Fibroblast of skin of left biceps (primary cell): ENCODE measurements at places on chromosomes 2 and 18.

GRCh38 chr2:46304635-46305034 is 7.4 kb downstream of the EPAS1 start:
- no peak for DNase-seq

- DNase-seq, result no peak
Measured at GRCh38 chr2:114468343-114468742, 25.9 kb downstream of the DPP10 start.

DNA sequence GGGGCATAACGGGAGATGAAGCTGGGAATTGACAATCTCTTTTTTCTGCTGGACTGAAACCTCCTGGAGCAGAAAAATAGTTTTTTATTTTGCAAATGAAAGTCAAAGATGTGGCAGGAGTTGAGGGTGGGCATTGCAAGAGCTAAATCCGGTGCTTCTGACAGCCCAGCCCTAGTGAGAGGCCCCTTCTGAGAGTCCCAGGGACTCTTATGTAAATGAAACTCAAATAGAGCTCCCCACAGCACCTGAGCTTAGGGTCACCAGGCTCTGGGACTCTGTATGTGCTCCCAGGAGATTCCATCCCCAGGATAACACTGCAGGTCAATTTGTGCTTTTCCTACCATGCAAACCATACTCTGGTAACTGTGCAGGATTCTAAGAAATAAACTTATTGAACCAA is 192.8 kb downstream of the ANKRD30B start:
- no peak for DNase-seq

DNA sequence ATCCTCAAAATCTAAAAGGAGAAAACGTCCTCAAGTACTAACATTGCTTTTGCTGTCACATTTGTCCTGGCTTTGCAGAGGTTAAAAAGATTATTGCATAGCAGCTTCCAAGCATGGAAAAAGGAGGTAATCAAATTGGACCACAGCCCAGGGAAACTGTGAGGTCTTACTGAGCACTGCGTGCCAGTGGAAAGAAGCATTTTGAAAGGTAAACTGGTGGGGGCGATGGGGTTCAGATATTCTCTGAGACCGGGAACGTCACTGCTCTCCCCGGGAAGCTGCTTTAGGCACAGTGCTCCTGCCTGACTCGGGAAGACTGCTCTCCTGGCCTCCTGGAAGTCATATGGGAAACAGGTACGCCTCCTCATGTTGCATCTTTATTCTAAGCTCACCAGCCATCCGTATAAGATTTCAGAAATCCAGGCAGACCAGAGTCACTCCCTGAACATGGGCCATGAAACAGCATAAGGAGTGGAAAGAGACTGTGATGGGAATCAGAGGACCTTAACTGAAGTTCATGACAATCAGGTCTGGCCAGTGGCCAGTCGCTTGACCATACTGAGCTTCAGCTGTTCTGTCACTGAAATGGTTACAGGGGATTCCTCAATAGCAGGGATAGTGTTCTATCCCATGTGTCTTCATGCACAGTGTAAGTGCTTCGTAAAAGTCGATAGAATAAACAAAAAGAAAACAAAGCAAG is 284.1 kb downstream of the TRIB2 start:
- DNase-seq, result no peak

DNA sequence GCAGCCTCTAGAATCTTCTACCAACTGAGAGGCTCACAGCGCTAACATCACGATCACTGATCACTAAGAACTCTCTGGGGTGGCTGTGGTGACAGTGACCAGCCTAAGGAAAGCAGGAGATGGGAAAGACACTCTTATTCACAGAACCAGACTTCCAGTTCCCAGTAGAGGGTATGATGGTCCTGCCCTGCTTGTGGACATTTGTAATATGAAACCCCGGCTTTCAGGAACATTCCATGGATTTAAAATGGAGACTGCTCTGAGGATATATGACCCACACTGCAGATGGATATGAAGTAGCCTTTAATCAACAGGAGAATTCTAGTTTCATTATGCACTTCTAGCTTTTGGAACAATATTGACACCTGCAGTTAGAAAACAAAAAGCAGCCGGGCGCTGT is 131.8 kb downstream of the AFF3 start:
- DNase-seq, result no peak

GRCh38 chr2:177380181-177380580 is 12.4 kb upstream of the AGPS start:
- DNase-seq, result no peak

GRCh38 chr18:67514901-67515540 is 1.5 kb downstream of the DSEL start:
- no peak for DNase-seq

- no peak for DNase-seq
Measured at GRCh38 chr2:60628615-60629304, 75.3 kb upstream of the BCL11A start.

DNA sequence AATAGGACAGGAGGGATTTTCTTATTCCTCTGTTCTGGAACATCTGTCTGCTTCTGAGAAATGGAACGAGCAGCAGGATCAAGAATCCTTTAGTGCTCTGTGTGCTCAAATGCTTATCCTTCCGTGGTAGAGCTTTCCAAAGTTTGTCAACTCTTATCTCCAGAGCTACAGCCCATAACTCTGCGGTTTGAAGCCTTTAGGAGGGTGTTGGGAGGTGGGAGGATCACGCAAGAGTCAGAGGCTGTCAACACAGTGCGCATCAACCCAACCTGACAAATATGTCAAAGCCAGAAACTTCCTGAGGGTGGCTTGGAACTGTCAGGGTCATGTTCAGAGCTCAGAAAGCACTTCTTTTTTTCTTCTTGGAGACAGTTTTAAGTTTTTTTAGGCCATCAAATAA is 95.9 kb downstream of the CRIM1 start:
- no peak for DNase-seq

- no peak for DNase-seq
Measured at GRCh38 chr2:8624855-8625398, 56.9 kb upstream of the ID2 start.

- DNase-seq, result no peak
Measured at GRCh38 chr18:13067124-13067523, 76.0 kb downstream of the CEP192 start.

- DNase-seq, result no peak
Measured at GRCh38 chr2:236221798-236222197, 42.4 kb downstream of the ASB18 start.

GRCh38 chr2:83695037-83695436 is 764.0 kb downstream of the SUCLG1 start:
- no peak for DNase-seq

DNA sequence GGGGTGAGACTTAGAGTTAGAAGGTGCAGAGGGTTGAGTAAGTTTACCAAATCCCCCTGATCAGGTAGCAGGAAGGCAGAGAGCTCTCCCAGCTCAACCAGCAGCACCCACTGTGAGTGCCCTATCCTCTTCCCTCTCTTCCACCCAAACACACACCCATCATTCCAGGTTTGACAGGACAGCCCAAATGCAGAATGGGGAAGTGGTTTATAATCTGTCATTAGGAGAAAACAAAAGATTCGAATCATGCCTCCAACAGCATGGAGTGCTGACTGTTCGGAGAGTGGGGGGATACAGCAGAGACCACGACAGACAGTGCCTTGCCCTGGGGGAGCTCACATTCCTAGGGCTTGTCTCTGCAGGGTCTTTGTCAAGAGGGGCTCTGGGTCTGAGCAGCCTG is 11.7 kb downstream of the CXCR2 start:
- no peak for DNase-seq

- DNase-seq, result no peak
Measured at GRCh38 chr2:197710424-197711042, 5.4 kb downstream of the MARS2 start.

- no peak for DNase-seq
Measured at GRCh38 chr2:238183821-238184220, 19.7 kb downstream of the ILKAP start.

DNA sequence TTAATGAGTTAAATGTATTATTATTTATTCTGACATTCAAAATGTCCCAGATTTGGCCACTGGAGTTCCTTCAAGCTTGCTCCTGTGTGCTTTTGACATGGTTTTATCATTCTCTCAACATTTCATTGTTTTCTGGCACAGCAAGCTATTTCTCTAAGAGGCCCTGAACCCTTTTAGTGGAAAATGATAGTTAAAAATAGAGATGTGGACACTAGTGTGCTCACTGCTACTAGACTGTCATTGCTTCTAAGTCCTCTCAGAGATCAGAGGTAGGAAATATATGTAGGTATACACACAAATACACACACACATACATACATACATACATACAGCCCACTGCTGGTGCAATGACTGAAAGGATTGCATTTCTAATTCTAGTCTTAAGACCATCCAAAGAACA is 25.5 kb downstream of the WDPCP start:
- no peak for DNase-seq

GRCh38 chr2:118773826-118774225 is 73.6 kb downstream of the EN1 start:
- DNase-seq, result no peak

DNA sequence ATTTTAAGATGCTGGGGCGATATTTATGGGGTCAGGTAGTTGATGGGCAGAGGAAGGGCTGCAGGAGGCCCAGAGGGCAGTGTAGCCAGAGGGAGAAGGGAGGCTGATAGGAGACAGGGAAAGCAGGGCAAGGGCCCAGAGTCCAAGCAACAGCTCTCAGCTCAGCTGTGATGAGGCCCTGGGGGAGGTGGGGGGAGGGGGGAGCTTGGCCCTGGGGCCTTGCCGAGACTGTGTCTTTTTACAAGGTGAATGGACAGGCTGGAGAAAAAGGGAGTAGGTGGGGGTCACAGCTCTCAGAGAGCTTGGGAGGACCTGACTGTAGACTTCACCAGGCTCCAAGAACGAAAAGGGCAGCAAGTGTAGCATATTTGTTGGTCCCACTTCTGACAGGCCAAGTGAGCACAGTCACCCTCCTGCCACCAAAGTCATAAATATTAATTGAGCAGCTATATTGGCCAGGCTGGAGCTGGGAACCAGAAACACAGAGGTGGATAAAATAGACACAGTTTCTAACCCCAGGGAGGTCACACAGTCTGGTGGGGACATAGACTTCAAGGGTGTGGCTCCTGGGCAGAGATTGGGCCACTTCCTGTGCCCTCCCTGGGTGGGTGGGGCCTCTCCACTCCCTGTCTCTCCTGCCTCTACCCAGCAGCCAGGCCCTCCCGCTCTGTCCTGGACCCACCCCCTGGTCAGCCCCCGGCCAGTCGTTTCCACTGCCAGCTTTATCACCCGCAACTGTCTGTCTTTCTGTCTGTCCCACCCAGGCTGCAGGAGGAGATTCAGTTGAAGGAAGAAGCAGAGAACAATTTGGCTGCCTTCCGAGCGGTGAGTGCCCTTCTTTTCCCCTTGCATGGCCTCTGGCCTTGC is 1.4 kb downstream of the DES start:
- no peak for DNase-seq

- DNase-seq, result no peak
Measured at GRCh38 chr2:214481204-214481603, 70.3 kb downstream of the VWC2L start.
